ENCODE measurements at places on chromosomes 2 and 18.
A peak's percentile ranks its signal among the peaks of the same experiment; 100 is the strongest.

DNA sequence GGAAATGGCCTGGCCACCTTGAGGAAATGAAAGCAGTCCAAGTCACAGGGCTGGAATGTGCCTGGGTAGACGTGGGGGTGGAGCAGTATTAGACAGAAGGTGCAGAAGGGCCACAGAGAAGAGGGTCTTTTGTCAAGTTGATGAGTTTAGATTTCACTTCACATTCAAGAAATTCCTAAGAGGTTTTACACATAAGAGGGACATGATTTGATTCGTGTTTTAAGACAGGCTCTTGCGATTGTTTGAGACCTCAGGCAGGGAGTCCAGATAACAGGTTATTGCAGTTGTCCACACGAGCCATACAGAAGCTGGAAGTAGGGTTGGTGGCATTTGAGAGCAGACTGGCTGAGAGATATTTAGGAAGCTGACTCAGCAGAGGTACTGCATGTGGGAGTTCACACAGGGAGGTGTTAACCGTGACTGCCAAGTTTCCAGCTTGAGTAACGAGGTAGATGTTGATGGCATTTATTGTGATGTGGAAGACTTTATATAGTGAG lies 64.6 kb downstream of the NEB start:
- DNase-seq = no peak

- no peak for DNase-seq
Measured at GRCh38 chr2:43018179-43019024, 208.0 kb downstream of the ZFP36L2 start.

GRCh38 chr18:22210311-22210754 lies 40.9 kb downstream of the GATA6 start:
- DNase-seq = no peak

GRCh38 chr2:12871694-12872315 lies 155.1 kb downstream of the TRIB2 start:
- no peak for DNase-seq

DNA sequence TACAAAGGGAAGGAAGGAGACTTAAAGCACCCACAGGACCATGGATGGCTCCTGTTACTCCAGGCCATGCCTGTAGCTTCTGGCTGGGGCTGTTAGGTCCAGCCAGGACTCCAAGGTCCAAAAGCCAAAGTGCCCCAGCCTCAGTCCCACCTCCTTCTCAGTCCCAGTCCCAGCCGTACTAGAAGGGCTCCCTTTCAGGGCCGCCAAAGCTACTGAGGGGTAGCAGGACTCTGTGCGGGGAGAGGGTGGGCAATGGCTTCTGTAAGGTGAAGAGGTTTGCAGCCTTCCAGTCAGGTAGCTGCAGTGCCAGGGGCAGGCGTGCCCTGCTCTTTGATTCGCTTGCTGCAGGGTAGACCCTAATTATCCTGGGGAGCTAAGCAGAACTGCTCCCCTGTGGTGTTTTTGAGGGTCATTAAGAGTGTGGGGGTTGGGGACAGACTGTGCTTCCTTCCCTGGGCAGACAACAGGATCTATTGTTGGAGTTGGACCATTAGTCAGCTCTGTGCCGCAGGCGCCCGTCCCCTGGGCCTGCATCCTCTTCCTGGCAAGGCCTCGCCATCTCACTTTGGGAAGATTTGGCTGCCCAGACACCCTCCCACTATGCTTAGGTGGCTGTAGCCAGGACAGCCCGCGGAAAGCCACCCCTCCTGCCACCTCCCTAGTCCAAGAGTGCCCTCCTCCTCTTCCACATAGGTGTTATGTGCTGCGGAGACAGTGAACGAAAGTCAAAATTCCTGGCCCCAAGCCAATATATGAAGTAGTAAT lies 118.8 kb downstream of the ZBTB7C start:
- no peak for DNase-seq

- no peak for DNase-seq
Measured at GRCh38 chr2:68441994-68442322, 25.1 kb downstream of the FBXO48 start.

GRCh38 chr2:209476367-209477208 lies 52.7 kb downstream of the MAP2 start:
- DNase-seq = no peak

DNA sequence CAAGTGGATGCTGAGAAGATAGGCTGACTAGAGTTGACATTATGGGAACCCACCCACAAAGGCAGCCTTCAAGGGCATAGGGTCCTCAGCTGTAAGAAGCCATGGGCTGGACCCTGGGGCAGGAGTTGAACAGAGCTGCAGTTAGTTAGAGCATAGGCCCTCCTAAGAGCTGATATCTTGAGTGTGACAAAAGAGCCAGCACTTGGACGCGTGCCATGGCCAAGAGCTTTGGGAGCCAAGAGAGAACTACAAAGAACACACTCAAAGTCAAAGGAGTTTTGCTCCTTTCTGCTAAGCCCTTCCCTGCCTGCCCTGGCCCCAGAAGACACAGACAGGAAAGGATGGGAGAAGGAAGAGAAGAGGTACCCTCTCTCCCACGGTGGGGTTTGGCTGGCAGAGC lies 29.9 kb upstream of the AGAP1 start:
- DNase-seq = no peak

GRCh38 chr18:78813156-78813555 lies 166.5 kb upstream of the SALL3 start:
- no peak for DNase-seq

DNA sequence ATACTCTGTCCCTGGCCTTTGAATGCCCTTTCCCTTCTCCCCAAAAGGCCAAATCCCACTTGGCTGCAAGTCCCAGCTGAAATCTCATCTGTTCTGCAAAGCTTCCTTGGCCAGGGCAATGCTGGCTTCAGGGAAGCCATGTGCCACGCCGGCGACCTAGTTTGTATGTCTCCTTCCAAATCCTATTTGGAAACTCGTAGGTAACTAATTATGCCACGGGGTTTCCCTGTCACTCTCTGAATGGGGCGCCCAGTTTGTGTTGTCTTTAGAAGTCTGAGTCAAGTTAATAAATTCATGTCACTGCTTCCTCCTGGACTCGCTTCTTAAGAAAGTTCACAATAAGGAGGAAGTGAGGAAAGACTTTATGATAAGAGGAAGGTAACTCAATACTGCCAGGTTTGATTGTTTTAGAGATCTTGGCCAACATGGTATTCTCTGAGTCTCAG lies 19.1 kb downstream of the FHL2 start:
- no peak for DNase-seq

DNA sequence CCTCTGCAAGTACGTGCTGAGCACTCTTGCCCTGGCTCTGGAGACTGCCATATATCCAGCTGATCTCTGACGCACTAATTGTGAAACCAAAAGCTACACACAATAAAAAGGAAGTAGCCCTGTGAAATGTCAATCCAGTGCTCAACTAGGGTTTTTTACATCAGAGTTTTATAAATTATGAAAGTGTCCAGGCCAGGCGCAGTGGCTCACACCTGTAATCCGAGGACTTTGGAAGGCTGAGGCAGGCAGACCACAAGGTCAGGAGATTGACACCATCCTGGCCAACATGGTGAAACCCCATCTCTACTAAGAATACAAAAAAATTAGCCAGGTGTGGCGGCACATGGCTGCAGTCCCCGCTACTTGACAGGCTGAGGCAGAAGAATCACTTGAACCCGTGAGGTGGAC lies 24.5 kb upstream of the PEX13 start:
- DNase-seq = no peak

GRCh38 chr2:20196657-20197161 lies 28.2 kb downstream of the SDC1 start:
- DNase-seq = no peak

DNA sequence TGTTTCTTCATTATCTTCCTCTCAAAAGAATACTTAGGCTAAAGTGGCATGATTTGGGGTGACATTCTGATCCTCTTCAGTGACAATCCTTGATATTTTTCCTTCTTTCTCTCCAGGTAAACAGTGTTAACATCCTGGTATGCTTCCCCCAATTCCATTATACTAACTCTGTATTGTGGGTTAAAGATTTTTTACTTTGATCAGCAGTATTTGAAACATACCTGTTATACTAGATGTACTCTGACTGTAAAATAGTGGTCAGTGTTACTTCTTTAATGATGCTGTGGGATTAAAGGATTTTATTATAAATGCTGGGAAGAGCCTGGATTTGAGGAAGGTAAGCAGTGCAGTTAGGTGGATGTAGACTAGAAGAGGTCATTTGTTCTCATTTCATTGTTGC lies 48.8 kb downstream of the MSH2 start:
- no peak for DNase-seq

- no peak for DNase-seq
Measured at GRCh38 chr2:7013471-7014160, 96.4 kb downstream of the RNF144A start.

DNA sequence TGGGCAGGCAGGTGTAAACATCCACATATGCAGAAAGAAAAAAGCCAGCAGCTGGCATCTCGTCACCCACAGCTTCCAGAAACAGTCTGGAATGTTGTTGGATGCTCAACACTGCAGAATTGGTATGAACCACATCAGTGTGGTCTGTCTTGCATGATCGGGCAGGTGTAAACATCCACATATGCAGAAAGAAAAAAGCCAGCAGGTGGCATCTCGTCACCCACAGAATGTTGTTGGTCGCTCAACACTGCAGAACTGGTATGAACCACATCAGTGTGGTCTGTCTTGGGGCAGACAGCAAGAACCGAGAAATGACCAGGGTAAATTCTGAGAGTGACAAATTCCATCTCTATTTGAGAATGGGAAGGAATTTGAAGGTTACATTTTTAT lies 39.6 kb downstream of the DOCK10 start:
- no peak for DNase-seq

- peak; percentile 1 for DNase-seq
Measured at GRCh38 chr2:112985090-112985489, 7.3 kb downstream of the IL36G start.

GRCh38 chr2:213129311-213129710 lies 22.1 kb downstream of the IKZF2 start:
- DNase-seq = no peak

DNA sequence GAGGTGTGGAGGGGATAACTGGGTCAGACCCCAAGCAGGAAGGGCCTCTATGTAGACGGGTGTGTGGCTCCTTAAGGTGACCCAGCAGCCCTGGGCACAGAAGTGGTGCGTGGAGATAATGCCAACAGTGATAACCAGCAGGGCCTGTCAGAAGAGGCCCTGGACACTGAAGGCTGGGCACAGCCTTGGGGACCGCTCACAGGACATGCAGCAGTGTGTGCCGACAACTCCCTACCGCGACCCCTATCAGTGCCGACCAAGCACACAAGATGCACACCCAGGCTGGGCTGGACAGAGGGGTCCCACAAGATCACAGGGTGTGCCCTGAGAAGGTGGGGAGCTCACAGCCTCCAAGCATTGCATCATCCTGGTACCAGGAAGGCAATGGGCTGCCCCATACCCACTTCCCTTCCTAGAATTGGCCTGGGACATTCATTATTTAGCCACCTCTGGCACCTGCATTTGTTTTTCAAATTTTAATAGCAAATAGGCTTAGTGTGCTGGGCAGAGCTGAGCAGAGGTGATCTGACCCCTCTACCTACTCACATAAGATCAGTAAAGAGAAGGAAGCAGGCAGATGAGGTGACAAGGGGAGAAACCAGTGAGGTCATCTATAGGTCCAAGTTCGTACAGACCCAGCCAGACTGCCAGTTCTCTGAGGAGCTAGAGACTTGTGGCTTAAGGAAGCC lies 55.2 kb downstream of the BCL11A start:
- DNase-seq = no peak

GRCh38 chr2:208134928-208135586 lies 5.4 kb upstream of the CRYGC start:
- no peak for DNase-seq

- DNase-seq = no peak
Measured at GRCh38 chr2:65437392-65438135, 5.2 kb upstream of the SPRED2 start.

- no peak for DNase-seq
Measured at GRCh38 chr2:237261327-237261726, 152.6 kb downstream of the COL6A3 start.

DNA sequence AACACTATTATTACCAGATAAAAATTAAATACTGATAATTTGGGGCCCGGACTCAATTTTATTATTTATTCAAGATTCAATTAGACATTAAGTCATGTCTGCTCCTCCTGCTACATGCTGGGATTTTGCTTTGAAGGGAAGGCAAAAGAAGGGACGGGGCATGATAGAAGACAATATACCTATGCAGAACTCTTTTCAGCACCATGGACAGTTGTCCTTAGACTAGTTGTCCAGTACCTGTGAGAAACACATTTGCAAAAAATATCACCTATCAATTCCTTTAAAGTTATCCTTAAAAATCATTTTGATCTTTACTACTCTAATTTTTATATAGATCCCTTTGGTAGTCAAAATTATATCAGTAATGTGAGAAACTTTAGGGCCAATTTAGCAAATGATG lies 100.2 kb upstream of the SULT1C3 start:
- DNase-seq = no peak

DNA sequence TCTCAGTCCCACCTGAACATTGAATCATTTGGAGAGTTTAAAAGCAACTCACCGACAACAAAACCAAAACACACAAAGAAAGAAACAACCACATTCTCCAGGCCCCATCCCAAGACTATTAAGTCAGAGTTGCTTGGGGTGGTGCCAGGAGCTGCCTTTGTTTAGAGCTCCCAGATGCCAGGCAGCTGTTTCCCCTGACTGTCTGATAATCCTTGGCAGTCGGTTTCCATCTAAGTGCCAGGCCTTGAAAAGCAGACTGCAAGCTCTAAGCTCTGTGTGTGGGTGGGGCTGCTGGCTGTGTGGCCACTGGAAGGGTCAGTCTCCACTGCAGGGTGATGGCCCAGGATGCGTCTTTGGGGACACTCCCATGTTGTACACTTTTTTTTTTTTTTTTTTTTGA lies 255.3 kb upstream of the AGAP1 start:
- no peak for DNase-seq

GRCh38 chr2:150607390-150607811 lies 119.9 kb upstream of the RND3 start:
- DNase-seq = no peak

DNA sequence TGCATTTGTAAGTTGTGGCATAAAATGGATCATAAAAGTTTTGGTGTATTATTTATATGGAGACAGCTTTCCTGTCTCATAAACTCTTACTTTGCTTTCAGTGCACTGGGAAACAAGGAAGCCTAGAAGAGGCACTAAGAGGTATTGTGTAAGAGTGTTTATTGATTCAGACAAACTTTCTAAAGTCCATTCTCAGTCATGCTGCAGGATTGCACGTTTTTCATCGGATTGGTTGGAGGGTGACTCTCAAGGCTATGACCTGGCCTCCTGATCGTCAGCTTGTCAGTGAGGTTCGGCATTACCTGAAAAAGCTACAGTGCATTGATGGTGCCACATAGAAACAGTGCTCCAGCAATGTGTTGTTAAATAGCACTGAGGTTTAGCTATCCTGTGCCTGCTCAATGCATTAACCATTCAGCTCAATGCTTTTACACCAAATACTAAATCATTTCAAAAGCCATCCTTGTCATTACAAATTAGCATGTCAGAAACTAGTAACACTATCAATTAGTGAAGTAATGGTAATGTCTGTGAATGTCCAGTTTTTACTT lies 545.5 kb downstream of the CBLN2 start:
- no peak for DNase-seq

- DNase-seq = no peak
Measured at GRCh38 chr2:203394519-203395227, 66.5 kb downstream of the ABI2 start.
